ENCODE measurements at places on chromosomes 12 and 14.

- no peak for DNase-seq
Observed at GRCh38 chr14:74403619-74404417, 22.2 kb downstream of the SYNDIG1L start.

DNA sequence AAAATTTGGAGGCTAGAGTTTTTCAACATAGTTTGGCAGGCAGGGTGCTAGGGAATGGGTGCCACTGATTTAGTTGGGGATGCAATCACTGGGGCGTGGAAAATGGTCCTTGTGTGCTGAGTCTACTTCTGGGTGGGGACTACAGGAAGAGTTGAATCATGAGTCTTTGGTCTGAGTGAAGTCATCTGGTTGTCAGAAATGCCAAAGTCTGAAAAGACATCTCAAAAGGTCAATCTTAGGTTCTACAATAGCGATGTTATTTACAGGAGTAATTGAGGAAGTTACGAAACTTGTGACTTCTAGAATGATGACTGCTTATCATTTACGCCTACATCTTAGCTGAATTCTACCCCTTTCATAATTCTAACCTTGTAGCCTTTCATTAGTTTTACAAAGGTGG, 209.1 kb downstream of the NUBPL start:
- no peak for DNase-seq

- DNase-seq = no peak
Observed at GRCh38 chr12:80823393-80823792, 106.7 kb downstream of the MYF5 start.

DNA sequence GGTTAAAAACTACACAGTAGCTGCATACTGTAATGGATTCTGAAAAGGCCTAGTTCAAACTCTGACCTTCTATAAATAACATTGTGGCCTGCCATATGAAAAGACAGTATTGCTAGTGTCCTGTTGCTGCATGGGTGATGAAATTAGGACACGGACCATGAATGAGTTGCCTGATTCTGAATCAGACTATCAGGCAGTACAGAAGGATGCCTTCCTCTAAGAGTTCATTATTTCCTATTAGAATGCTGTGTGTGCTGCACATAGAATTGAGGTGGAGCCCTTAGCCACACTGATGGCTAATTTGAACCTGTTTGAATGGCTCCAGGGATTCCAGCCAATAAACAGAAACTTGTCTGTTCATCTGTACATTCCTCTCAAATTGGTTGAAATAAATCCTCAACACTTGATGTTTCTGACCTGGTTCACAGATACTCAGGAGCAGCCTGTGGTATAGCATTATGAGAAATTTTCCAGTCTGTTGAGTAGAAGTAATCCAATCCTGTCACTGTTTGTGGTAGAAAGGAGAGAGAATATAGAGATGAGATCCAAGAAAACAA, 483.2 kb downstream of the APAF1 start:
- no peak for DNase-seq

GRCh38 chr14:103123634-103124500, 606 bp downstream of the TNFAIP2 start:
- DNase-seq = no peak

GRCh38 chr14:75523771-75524171, 1.5 kb downstream of the BATF start:
- no peak for DNase-seq

DNA sequence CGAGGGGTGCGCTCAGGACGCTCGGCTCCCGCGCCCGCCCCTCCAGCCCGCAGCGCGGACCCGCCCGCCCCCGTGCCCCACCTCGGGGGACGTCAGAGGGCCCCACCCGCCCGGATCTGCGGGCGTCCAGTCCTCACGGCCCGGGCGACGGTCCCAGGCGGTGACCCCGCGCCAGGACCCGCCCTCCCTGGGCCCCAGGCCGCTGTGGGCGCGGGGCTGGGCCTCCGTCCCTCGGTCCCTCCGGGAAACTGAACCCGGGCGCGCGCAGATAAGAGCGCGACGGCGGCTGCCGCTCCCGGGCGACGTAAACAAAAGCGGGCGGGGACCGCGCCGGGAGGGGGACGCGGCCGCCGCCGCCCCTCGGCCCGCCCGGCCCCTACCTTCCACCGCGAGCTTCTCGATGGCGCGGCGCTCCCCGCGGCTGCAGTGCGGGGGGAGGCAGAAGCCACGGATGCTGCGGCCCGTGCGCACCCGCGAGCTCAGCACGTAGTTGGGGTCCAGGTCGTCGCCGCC, 1.1 kb downstream of the CKB start:
- no peak for DNase-seq

DNA sequence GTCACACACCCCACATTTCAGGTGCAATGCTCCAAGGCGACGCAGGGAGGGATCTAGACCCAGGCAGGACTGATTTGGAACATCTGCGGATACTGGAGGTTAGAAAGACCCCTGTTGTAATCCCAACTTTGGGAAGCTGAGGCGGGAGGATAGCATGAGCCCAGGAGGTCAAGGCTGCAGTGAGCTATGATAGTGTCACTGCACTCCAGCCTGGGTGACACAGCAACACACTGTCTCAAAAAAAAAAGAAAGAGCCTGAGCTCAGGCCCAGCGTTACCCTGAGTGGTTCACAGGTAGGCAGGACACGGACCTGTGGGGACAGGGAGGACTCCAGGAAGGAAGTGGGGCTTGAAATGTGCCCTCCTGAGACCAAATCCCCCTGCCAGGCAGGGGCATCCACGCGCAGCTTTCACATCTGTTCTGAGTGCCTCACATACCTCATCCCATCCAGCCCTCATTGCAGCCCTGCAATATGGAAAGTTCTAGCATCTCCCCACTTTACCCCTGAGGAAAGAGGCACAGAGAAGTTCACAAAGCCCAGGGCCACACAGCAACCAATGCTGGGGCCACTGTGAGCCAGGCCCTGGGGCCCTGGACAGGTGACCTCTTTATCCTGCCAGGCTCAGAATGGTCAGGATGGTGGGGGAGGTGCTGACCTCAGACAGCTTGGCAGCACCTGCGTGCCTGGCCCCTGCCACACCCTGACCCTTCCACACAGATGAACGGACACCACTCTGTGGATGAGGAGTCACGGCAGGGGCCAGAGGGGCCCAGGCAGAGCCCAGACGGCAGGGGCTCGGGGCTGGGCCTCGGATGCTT, 34.1 kb downstream of the CCDC85C start:
- DNase-seq = no peak

DNA sequence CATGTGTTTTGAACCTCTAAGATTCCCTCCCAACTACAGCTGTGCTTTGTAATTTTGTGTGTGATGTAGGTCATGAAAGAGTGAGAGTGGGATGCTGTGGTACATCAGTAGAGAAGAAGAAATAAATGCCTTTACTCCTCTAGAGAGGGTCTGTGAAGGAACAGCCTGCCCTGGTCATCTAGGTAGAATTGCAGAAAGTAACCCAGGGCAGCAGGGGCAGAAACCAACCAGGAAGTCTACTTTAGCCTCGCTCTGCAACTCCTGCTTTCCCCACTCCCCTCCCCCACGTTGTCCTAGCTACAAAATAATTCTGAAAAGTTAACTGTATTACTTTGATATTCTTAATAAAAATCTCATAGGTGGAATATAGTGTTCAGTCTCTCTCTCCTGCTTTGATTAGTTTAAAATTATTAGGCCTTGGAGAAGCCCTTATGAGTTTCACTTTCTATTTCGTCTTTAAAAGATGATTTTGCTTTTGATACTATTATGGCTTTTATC, 7.5 kb downstream of the TBK1 start:
- no peak for DNase-seq

- DNase-seq = no peak
Observed at GRCh38 chr12:101789171-101789570, 41.6 kb downstream of the GNPTAB start.

- DNase-seq = no peak
Observed at GRCh38 chr14:33254861-33255395, 316.2 kb downstream of the NPAS3 start.

DNA sequence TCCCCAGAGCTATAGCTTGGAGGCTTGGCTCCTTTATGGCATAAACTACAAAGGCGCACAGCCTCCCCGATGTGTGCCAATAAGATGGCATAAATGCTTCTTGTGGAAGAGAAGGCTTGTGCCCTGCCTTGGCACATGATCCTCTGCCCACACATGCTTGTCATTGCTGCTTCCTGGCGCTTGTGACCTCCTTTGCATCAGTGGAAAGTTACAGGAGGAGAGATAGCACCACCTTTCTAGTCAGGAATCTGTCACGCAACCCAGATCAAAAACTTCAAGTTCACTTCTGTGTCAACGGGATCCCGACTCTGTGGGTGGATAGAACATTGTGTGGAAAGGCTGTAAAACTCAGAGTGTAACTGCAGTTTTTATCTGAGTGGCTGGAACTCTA, 183.8 kb upstream of the HIF1A start:
- DNase-seq = no peak

GRCh38 chr14:60212503-60213371, 36.3 kb upstream of the PPM1A start:
- no peak for DNase-seq

- no peak for DNase-seq
Observed at GRCh38 chr14:22464422-22465142, 124.4 kb downstream of the DAD1 start.

GRCh38 chr14:76997257-76997970, 31.1 kb downstream of the IRF2BPL start:
- DNase-seq = no peak

- DNase-seq = no peak
Observed at GRCh38 chr12:120944645-120945217, 33.6 kb upstream of the HNF1A start.

DNA sequence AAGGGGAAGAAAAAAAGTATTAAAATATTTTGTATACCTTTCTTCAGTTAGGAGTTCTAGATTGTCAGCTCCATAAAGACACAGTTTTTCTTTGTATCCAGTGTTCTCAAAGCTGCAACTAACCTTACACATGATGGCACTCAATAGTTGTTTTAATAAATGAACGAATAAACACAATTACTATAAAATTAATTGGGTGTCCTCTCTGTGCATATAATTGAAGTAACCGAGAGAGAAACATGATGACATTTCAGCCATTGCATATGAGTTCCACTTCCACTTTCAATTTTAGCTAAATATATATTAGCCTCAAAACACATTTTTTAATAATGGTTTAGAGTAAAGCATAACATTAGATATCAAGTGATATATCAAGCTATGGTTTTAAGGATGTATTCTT, 671.2 kb downstream of the LRFN5 start:
- DNase-seq = no peak

GRCh38 chr12:42261708-42262107, 23.7 kb upstream of the YAF2 start:
- DNase-seq = no peak

DNA sequence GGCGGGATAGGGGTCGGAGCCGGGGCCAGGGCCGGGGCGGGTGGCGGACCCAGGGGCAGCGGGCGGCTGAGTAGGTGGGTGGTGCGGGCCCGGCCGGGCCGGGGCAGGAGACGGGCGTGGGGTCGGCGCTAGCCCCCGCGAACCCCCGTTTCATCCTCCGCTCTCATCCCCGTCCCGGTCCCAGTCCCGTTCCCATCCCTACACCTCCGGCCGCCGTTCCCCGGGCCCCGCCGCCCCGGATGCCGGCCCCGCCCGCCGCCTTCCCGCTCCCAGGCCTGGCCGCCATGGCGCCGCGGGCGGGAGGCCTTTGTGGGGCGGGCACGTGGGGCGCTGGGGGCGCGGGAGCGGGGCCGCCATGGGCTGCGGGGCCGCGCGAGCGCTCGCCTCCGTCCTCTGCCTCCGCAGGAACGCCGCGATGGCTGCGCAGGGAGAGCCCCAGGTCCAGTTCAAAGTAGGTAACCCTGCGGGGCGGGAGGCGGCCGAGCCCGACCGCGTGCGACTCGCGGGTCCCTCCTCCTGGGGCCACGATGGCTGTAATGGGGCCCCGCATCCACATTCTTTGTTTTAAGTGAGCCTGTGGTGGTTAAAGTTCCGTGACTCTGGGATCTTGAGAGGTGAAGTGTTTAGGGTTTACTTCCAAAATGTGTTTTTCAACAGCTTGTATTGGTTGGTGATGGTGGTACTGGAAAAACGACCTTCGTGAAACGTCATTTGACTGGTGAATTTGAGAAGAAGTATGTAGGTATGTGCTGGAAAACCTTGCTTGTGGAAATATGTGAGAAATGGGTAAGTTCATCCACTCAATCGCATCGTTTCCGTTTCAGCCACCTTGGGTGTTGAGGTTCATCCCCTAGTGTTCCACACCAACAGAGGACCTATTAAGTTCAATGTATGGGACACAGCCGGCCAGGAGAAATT, 572 bp downstream of the RAN start:
- no peak for DNase-seq

DNA sequence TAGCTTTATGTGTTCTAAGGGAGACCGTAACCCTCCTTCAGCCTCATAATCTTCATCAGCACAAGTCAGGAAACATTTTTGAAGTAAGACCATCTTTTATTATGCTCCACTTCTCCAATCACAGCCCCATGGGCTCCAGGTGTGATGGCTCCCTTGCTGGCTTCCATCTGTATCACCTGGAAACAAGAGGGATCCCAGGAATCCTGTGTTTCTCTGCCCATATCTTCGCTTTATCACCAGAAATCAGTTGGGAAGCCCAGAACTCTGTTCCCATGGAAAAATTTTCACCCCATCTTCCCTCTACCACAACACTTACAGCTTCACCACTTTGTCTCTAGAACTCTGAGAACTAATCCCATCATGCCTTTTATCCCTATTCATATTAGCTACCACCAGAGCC, 68.3 kb downstream of the METTL25 start:
- DNase-seq = no peak

DNA sequence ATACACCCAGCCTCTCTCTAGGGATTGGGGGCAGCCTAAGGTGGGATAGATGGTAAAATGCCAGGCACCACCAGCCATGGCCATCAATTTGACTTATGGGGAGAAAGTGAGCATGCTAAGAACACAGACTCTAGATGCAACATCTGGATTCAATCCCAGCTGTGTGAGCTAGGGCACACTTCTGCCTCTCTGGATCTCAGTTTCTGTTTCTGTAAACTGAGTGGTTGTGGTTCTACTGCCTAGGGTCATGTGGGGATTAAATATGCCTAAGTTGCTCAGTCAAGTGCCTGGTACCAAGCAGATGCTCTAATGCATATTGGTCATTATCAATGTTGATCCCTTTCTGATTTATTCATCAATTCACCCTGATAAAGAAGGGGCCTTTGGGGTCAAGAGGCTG, 12.6 kb upstream of the OAS1 start:
- DNase-seq = no peak

DNA sequence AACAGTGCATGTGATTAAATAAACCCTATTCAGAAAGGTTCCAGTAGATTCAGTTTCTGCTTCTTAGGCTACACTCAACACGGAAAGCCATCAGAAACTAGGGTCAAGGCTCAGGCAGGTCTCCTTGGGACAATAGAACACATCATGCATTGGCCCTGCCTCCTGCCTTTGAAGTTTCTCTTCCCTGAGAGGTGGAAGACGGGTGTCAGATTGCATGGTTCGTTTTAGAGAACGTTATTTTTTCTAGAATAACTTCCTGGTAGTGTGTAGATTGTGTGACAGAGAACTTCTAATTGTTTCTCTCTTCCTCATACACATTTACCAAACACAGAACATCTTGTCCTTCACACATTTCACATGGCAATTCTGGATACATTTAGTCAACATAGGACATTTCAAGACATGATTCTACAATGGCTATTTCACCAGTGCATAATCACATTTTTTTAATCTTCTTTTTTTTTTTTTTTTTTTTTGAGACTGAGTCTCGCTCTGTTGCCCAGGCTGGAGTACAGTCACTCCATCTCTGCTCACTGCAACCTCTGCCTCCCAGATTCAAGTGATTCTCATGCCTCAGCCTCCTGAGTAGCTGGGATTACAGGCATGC, 106.6 kb upstream of the AMN1 start:
- DNase-seq = no peak

- no peak for DNase-seq
Observed at GRCh38 chr12:113456199-113456598, 15.5 kb downstream of the LHX5 start.

GRCh38 chr12:53055471-53056266, 5.8 kb downstream of the TNS2 start:
- no peak for DNase-seq

Measured in HS-27A (cell line).